ENCODE measurements at places on chromosomes 11 and 22.

DNA sequence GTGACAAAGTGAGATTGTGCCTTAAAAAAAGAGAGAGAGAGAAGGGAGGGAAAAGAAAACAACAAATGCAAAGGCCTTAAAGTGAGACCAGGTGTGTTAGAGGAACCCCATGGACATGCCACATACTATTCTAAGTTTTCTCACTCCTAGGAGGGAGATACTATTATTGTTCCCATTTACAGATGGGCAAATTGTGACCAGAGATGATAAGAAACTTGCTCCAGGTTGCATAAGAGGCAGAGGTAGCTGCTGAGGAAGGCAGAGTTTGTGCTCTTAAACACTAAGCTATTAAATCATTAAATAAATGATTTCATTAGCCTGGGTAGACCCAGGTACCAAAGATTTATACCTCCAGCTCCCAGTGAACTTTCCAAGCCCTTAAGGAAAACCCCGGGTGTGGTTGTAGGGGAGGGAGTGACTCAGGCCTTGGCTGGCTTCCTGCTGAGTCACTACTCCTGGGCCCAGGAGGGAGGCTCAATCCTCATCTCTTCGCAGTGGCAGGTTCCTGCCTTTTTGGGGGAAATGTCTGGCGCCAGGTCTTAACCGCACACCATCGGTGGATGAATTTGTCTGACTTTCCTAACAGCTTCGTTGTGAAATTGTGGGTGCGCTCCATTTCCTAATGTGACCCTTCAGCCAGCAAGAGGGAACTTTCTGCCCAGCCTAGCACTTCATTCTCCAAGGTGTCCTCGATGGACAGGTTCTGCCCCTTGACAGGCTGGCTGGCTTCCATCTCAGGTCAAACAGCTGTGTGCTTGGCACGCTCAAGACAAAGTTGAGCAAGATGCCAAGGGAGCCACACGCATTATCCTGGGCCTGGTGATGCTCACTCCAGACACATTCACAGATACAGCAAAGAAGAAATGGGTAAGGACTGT, 33.4 kb upstream of the PTPRJ start:
- peak; percentile 97 for DNase-seq

GRCh38 chr22:49103314-49104059, 724.2 kb downstream of the BRD1 start:
- DNase-seq = no peak

GRCh38 chr11:30967579-30967978, 381.4 kb upstream of the MPPED2 start:
- no peak for DNase-seq

- no peak for DNase-seq
These were observed 38.1 kb upstream of the POU2AF1 start for GRCh38 chr11:111417011-111417765.

DNA sequence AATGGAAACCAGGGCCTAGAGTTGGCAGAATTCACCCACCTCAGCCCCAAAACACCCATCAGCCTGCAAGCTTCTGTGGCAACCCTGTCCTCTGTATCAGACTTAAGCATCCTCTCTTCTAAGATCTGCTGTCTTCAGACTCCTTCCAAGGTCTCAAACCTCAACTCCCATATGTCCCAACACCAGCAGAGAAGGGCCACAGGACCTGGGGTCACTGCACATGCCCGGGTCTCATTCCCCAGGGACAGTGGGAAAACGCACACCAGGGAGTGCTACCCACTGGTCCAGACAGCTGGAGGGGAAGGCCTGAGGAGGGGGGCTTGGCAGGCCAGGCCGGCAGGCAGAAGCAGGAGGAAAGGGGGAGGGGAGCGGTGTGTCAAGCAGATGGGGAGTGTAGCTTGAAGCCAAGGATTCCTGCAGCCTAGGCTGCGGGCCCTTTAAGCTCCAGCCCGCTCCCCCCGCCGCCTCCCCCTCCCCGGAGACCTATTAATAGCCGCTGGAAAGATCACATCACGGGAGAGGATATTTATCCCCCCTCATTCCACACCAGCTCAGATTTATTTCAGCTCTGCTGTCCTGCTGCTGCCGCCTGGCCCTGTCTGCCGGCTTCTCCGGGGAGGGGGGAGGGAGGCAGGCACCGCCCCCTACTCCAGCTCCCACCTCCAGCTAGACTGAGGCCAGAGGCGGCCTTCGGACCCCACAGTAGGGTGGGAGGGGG, 16.7 kb downstream of the BCL9L start:
- DNase-seq = peak; percentile 70

GRCh38 chr11:26963764-26964163, 30.1 kb upstream of the FIBIN start:
- DNase-seq = no peak

GRCh38 chr22:35622191-35622913, 5.2 kb upstream of the MB start:
- no peak for DNase-seq

DNA sequence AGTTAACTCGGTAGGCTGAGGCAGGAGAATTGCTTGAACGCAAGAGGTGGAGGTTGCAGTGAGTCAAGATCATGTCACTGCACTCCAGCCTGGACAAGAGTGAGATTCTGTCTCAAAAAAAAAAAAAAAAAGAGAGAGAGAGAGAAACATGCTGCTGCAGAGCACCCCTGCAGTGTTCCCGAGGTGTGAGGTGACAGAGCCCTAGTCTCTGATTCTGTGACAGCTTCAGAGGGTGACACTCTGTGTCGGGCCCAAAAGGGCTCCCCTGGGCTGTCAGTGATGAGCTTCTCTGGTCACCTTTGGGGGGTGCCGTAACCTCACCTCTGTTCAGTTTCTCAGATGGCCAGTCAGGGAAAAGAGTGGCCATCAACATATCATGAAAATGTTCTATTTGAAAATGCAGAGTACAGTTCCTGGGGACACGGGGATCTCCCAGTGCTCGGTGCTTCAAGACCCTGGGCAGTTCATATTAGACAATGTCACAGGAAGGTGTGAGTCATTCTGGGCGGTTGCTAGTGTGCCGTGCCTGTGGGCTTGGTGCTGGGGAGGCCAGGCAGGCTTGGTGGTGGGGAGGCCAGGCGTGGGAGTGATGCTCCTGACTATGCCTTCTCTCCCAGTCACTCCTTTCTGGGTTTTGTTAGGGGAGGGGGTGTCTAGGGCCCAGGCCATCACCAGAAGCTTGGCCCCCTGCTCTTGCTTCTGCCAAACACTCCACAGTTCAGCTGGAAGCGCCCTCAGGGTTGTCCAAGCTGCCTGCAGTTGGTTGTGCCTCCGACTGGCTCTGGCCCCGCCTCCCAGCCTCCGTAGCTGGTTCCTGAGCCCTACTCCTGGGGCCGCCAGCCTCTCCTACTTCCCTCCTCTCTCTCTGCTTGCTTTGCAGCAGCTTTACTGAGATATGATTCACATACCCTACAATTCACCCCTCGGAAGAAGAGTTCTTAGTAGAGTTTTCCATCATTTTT, 52.5 kb upstream of the CLDN5 start:
- no peak for DNase-seq

DNA sequence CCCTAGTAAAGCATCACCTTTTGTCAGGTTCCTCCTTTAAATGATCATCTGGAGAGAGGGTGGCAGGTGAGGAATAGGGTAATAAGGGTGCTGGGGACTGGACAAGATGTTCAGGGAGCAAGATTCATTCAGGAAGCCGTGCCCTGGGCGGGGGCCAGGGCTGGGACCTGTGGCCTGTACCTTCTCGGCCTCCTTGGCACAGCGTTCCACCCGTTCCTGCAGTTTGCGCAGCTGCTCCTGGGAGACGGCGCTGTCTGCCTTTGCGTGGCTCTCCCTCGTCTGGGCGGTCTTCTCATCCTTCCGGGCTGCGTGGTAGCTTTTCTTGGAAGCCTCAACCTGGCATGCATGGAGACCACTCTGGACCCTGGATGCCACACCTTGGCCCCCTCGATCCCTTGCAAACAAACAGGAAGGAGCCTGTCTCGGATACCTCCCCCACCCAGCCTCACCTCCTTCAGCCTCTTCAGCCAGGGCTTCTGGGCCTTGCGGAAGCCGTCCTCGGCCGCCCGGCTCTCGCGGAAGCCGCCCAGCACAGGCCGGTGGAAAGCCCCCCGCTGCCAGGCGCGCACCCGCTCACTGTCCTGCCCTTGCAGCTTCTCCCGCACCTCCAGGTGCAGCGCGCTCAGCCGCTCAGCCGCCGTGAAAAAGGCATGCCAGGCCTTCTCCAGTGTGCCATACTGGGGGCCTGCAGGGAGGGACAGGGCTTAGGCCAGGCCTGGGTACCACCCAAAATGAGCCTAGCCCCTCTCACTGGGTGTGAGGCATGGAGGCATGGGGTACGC, 3.5 kb upstream of the ARFGAP2 start:
- no peak for DNase-seq

GRCh38 chr22:22229683-22230420, 14.7 kb upstream of the VPREB1 start:
- DNase-seq = no peak

Measured in astrocyte of the cerebellum (primary cell).